ENCODE measurements at places on chromosomes 7 and 10. TPM values are rescaled to one million over a fixed set of nuclear protein-coding genes. Genes with fewer than 3 reads are reported as not detected.

SLC13A1 gene
- not detected for total RNA-seq

CUTC gene
- 12.2 TPM for total RNA-seq

BICC1 gene
- 66.3 TPM for total RNA-seq

ARHGEF5 gene
- total RNA-seq: 2.0 TPM

PNLIPRP3 gene
- total RNA-seq: not detected

TMEM139 gene
- not detected for total RNA-seq
